ENCODE measurements at places on chromosomes 5 and 9.

- no peak for DNase-seq
Measured at GRCh38 chr5:16524286-16524685, 58.7 kb upstream of the ZNF622 start.

- DNase-seq, result no peak
Measured at GRCh38 chr5:63011158-63011557, 432.5 kb downstream of the LRRC70 start.

DNA sequence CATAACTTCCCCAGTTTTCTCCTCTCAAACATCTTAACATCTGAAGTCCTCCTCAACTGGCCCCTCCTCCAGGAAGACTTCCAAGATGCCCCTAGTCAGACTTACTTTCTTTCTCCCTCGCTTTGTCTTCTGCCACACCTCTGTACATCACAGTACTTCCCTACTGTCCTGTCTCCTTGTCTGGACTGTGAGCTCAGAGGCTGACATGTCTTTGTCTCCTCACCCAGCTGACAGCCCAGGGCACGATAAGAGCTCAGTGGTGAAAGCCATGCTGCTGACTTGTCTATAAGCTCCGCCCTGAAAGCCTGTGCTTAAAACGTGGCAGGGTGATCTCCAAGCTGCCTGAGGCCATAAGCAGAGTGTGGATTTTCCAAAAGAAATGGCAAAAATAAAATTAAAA, 33.0 kb upstream of the SLC25A51 start:
- DNase-seq, result no peak

GRCh38 chr9:103301051-103301450, 305.9 kb downstream of the CYLC2 start:
- no peak for DNase-seq

GRCh38 chr9:113526841-113527240, 63.3 kb downstream of the RGS3 start:
- no peak for DNase-seq

GRCh38 chr9:84750152-84750865, 80.8 kb downstream of the NTRK2 start:
- no peak for DNase-seq

DNA sequence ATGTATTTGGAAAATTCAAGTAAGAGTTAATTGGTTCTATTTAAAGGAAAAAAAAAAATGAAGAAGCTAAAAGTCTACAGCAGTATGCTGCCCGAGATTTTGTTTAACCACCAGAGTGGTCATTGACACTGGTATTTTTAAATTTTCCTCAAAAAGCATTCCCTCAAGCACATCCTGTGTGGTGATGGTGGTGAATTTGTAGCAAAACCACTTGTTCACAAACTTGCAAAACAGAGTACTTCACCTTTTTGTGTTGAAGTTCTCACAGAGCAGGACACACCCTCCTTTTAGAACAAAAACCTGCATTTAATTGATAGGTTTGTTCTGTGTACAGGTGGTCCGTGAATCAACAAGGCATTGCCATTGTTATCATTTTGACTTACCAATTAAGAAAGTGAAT, 374.2 kb downstream of the EFNA5 start:
- DNase-seq, result no peak

DNA sequence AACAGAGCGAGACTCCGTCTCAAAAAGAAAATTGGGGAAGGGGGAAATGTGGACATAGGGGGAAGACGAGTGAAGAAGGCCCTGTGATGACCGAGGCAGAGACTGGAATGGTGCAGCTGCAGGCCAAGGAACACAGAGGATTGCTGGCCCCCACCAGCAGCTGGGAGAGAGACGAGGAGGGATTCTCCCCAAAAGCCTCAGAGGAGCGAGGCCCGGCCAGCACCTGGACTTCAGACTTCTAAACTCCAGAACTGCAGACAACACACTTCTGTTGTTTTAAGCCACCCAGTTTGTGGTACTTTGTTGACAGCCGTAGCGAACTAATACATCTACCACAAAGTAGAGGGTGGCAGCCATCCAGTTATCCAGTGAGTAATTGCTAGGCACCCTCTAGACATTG, 124.6 kb downstream of the ATPSCKMT start:
- DNase-seq, result no peak

DNA sequence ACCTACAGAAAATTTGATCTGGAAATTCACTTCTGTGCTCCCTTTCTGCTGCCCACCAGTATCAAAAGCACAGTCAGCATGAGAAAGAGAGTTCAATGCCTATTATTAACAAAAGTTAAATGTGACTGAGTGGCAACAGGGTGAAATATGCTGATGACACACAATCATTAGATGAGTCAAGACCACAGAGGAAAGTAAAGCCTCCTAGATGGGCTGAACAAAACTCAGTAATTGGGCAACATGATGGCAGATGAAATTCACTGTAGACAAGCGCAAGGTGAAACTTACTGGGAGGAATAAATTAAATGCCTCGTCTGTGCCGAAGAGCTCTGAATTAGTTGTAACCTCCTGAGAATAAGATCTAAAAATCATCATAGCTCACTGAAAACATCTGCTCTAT, 752.8 kb downstream of the IRX1 start:
- DNase-seq, result peak; percentile 70

DNA sequence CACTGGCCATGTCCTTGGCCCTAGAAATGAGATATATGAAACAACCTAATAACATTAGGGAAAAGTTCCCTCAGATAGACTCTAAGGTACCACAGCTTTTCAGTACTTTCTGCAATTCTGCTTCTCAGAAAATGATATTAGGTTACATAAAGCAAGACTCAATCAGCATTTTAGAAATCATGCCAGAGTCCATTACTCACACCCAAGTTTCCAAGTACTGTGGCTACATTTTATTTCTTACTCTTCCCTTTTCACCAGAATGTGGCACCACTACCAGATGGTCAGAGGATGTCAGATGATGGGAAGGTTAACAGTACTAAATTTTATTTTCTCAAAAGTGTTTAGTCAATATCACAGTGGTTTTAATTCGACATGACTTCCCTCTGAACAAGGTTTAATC, 217.2 kb downstream of the MLLT3 start:
- DNase-seq, result no peak

DNA sequence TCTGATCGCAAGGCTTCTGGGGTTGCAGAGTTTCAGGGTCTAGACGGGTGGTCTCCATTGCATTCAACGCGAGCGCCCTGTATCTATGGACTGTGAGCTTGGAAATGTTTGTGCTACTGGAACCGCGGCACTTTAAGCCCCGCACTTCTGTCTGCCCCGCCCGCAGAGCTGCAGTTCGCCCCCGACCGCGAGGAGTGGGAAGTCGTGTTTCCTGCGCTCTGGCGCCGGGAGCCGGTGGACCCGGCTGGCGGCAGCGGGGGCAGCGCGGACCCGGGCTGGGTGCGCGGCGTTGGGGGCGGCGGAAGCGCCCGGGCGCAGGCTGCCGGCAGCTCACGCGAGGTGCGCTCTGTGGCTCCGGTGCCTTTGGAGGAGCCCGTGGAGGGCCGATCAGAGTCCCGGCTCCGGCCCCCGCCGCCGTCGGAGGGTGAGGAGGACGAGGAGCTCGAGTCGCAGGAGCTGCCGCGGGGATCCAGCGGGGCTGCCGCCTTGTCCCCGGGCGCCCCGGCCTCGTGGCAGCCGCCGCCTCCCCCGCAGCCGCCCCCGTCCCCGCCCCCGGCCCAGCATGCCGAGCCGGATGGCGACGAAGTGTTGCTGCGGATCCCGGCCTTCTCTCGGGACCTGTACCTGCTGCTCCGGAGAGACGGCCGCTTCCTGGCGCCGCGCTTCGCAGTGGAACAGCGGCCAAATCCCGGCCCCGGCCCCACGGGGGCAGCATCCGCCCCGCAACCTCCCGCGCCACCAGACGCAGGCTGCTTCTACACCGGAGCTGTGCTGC, 1.0 kb downstream of the ADAMTS19 start:
- DNase-seq, result peak; percentile 72
